ENCODE measurements at places on chromosomes 1 and 21.

DNA sequence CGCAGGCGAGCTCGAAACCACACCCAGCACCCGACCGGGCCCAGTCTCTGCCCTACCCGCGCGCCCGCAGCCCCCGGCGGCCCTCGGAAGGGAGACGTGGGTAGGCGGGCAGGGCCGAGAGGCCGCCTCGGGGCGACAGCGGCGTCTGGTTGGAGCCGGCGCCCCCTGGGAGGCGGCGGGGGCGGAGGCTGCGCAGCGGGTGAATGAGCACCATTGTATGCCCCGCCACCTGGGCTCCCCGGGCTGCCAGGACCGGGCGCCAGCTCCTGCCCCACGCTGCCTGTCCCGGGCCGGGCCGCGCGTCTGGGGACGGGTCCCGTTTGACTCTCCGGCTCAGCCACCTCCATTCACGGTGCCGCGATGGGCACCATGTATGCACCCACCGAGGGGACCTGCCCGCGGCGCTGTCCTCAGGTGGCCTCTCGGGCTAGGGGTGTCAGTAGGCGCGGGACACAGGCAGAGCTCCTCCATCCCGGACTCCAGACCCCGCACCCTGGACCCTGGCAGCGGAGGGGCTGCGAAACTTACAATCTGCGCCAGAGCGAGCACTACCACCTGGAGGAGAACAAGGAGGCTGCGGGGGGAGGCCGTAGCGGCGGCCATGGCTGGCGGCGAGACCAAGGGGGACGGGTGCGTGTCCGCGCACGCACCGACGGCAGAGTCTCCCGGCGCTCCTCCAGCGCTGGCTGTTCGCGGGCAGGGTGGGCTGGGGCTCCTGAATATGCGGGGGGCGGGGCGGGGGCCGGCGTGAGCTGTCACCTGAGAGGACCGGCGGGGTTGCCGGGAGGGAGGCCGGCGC is at the start of gene COL9A2:
Gene COL9A2 (minus strand): TSS at position 692 of the 799 bp plus-strand sequence. CDS start 89 bp downstream, at position 603.
- peak; percentile 39 for DNase-seq

GRCh38 chr1:73673971-73674370 is 524.0 kb downstream of the LRRIQ3 start:
- no peak for DNase-seq

- DNase-seq, result no peak
Measured at GRCh38 chr1:23403038-23403336, 21.6 kb downstream of the TCEA3 start.

DNA sequence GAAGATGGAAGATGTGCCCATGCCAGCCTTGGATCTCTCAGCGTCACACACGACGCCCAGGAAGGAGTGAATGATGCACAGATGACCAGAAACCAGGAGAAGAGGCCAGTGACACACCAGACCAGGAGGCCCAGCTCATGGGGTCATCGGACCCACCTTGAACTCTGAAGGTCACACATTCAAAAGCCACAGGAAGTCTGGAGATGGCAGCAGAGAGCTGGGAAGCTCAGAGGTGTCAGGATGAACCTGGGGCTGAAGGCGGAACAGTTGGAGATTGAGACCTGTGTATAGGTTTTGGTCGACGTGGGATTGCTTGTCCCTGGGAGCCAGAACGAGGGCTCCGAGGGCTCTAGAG is 43.6 kb downstream of the SLC19A1 start:
- no peak for DNase-seq

- no peak for DNase-seq
Measured at GRCh38 chr1:17118268-17118667, 983 bp downstream of the PADI2 start.

DNA sequence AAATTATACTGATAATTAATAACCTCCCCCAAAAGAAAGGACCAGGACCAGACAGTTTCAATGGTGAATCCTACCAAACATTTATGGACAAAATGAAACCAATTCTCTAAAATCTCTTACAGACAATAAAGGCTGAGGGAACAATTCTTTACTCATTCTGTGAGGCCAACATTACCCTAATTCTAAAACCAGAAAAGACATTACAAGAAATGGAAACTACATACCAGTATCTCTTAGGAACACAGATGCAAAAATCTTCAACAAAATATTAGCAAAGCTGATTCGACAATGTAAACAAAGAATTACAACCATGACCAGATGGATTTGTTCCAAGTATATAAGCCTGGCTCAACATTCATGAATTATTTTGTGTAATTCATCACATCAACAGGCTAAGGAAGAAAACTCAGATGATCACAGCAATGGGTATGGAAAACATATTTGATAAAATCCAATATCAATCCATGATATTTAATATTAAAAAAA is 8.6 kb downstream of the TMED5 start:
- DNase-seq, result no peak

DNA sequence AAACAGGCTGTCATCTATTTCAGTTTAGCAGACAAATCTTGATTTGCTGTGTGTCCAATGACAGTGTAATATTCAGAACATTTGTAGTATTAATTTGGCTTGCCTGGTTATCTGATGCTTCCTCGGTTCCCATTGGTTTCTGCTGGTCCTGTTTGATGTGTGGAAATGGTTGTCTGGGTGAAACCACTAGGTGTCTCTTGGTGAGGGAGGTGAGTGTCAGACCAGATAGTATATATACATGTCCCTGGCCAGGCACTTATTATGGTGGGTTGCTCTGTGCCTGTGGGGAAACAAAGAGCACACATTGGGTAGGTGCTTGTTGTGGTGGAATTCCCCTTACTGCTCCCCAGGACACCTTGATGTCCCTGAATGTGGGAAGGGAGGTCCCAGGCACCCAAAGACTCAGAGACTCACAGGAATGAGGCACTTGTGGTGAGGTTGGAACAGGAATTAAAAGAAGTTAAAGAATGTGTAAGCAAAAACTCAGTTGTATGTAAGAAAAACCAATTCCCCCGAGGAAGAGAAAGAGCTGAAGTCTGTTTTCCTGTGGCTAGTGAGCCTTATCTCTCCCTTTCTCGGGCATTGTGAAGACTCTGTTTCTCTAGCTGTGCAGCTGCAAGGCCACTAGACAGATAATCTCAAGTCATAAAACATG is 1519.1 kb downstream of the BRINP3 start:
- DNase-seq, result no peak

DNA sequence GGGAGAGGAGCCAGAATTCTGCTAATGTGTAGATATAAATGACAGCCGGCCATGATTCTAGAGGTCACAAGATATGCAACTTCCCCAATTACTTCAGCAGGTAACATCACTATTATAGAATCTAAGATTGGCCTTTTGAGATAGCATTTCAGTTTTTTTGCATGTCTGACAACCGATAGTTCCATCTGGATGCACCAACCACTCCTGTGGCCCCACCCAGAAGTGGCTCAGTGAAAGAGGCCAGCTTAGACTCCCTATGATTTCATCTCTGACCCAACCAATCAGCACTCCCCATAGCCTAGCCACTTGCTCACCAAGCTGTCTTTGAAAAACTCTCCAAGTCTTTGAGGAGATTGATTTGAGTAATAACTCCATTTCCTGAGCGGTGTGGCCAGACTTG is 30.3 kb upstream of the NUF2 start:
- DNase-seq, result no peak

DNA sequence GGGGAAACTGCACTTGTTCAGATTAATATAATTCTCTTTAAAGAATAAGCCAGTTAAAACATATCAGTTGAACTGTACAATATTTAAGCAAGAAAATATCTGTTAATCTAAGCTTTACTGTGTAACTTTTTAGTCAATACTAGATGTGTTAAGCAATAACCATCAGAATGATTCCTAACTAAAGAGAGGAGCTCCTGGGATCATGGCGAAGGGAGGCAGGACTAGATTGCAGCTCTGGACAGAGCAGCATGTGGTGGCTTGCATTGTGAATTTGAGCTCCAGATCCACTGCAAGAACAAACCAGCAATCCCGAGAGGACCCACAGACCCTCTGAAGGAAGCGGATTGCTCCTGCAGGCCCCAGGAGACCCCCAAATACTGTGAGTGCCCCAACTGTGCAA is 21.9 kb downstream of the LYST start:
- no peak for DNase-seq

DNA sequence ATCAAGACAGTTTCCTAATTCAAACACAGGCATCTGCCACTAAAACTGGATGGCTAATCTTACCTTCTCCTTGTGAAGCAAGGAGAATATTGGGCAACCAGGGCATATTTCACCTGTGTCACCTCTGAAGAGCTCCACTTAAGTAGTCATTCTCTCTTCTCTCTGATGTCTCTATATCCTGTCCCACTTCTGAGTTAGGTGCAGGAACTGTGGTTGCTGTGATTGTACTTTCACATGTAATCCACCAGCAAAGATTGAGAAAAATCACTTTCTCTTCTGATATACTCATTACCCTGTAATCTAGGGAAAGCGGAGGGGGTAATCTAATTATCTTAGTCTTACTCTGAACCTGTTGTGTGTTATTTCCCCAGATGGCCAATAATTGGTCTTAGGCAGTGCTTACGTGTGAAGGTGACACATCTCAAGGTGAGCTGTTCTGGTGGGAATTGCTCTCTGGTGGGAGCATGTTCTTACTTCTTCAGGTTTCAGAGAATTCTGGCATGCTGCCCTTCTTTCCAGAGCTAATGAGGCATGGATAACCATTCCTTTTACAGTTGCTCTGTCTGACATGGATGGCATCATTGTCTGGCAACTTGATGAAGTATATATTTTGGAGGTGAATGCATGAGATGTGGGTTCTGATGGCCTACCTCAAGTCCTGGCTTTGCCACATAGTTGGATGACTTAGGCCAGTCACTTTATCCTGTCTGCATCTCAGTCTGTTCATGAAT is 12.0 kb downstream of the XCL2 start:
- DNase-seq, result no peak

GRCh38 chr1:66262208-66262963 is 271.6 kb upstream of the SGIP1 start:
- no peak for DNase-seq

- no peak for DNase-seq
Measured at GRCh38 chr1:107058245-107059032, 2.0 kb downstream of the PRMT6 start.

DNA sequence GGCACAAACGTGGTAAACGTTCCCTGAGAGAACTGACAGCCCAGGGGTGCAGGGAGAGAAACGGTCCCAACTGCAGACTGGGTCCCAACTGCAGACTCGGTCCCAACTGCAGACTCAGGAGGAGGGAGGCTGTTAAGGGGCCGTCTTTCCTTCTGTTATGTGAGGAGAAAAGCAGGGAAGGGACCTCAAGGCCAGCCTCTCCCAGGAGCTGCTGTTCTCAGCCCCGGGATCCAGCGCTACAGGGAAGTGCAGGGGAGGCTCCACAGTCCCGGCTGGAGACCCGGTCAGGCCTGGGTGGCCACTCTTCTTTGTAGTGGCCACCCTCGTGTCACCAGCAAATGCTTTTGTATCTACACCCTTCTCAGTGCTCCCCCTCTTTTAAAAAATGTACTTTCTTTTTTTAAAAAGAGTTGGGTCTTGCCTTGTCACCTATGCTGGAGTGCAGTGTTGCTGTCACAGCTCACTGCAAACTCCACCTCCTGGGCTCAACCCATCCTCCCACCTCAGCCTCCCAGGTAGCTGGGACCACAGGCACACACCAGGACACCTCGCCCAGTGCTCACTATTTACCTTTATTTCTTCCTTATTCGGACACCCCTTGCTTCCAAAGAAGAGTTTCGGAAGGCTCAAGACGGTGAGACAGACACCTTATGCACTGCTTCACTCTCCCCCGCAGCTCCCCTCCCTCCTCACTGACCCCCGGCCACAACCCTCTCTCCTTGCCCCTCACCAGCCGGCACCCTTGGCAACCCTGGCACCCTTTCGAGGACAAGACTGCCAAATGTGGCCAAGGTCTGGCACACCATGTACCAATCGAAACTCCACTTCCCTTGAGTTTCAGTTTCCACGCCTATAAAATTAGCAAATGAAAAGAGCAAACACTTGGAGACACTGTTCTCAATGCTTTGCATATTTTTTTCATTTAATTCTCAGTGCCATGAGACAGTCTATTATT is 21.8 kb downstream of the CAPN2 start:
- DNase-seq, result no peak

DNA sequence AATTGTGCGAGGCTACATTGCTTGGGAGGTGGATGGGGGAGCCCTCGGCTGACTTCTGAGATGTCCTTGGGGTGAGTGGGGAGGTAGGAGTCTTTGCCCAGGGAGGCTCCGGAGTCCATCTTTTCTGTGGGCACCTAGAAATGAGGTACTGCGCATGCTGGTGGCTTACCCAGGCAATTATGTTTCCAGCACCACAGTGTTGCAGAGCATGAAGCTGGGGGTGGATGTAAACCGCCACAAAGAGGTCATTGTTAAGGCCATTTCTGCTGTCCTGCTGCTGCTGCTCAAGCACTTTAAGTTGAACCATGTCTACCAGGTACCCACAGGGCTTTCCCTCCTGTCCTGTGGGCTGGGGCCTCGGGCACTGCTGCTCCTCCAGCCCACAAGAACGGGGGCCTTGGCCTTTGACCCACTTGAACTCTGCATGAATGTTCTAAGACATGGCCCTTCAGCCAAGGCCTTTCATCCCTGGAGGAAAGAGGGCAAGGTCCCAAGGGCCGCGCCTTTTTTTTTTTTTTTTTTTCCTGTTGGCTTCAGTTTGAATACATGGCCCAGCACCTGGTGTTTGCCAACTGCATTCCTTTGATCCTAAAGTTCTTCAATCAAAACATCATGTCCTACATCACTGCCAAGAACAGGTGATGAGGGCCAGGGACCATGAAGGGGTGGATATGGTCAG is 14.6 kb downstream of the STRIP1 start:
- no peak for DNase-seq

- no peak for DNase-seq
Measured at GRCh38 chr1:114986286-114986685, 43.3 kb upstream of the TSHB start.

DNA sequence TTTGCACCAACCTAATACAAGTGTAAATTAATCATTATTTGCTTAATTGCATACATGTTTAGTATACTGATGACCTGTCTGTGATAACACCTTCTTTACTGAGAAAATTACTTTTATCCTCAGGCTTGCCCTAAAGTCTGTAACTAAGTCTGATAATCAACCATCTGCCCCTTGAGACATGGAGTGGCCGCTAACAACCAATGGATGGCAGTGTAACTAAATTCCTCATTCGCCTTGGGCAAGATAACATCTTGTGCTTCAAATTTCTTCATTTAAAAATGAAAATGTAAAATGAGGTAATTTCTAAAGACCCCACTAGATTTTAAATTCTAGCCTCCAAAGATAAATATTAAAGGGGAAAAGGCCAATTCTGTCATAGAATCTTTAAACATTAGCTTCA is 85.1 kb downstream of the ENAH start:
- DNase-seq, result no peak

GRCh38 chr21:35352066-35352770 is 303.1 kb upstream of the RUNX1 start:
- DNase-seq, result no peak

GRCh38 chr1:179831852-179832699 is 45.5 kb downstream of the TOR1AIP2 start:
- no peak for DNase-seq

DNA sequence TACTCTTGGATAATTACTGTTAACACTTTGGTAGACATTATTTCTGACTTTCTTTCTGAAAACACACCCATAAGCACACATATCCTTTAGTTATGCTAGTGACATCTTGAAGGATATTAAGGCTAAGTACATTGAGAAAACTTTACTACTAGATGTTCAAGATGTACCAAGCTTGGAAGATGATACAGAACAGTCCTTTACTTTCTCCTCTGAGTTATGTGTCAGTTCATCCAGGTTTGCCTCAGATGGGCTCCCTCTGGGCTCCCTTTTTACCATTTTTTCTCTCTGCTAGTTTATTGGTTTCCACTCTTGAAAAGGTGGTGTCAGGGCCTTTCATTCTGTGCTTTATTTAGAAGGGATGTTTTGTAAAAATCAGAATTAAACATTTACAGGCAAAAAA is 172.3 kb downstream of the S1PR1 start:
- no peak for DNase-seq
